ENCODE measurements at places on chromosomes 2 and 18.

DNA sequence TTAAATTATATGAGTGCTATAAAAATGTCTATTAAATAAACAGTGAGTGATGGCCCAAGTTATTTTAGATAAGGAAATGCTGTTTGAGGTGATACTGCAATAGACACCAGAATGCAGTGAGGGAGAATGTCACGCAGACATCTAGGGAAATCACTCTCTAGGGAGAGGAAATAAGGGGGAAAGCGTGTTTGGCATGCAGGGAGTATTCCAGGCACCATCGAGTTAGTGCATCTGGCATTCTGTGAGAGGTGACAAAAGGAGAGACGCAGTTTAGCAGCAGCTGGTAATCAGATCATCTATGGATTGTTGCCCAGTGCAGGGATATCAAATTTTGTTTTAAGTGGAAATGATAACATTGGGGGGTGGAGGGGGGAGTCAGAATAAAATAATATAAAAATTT, 175.4 kb upstream of the NETO1 start:
- no peak for DNase-seq

DNA sequence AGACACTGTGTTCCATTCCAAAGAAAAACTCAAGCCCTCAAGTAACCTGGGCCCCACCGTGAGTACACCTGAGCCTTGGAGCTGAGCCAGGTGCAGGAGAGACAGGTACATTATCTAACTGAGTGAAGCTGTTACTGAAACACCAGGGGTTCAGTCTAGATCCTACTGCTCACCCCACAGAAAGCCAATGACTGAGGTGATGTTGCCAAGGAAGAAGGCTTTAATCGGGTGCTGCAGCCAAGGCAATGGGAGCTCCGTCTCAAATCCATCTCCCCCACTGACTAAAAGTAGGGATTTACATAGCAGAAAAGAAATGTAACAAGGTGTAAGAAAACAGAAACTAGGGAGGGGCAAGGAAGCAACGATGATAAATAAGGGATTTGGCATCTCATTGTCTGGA, 15.2 kb upstream of the SLC14A1 start:
- no peak for DNase-seq

DNA sequence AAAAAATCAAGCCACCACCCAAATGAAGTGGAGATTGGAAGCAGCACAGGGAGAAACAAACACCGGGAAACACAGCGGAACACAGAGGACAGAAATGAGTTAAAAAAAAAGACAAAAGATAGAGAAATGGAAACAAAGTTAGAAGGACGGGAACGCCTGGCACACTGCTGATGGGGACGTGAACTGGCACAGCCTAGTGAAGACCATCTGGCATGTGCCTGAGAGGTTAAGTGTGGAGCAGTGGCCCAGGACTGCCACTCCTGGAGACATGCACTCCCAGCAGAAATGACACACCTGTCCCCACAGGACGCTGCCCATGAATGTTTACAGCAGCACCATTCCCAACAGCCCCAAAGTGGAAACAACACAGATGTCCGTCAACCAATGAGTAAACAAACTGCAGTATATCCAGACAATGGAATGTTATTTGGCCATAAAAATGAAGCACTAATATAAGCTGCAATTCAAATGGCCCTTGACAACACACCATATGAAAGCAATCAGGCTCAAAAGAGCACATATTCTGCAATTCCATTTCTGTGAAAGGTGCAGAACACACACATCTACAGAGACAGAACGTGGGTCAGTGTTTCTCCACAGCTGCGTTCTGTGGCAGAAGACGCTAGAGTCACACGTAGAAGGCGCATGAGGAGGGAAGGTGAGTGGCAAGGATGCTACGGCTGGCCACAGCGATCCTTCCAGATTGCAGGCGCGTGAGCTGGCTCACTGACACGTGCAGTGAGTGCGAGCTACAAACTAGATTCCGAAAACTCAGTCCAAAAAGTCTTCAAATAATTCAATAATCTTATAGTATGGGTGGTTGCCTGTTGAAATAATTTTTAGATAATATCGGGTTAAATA, 24.6 kb downstream of the THAP4 start:
- DNase-seq = no peak

DNA sequence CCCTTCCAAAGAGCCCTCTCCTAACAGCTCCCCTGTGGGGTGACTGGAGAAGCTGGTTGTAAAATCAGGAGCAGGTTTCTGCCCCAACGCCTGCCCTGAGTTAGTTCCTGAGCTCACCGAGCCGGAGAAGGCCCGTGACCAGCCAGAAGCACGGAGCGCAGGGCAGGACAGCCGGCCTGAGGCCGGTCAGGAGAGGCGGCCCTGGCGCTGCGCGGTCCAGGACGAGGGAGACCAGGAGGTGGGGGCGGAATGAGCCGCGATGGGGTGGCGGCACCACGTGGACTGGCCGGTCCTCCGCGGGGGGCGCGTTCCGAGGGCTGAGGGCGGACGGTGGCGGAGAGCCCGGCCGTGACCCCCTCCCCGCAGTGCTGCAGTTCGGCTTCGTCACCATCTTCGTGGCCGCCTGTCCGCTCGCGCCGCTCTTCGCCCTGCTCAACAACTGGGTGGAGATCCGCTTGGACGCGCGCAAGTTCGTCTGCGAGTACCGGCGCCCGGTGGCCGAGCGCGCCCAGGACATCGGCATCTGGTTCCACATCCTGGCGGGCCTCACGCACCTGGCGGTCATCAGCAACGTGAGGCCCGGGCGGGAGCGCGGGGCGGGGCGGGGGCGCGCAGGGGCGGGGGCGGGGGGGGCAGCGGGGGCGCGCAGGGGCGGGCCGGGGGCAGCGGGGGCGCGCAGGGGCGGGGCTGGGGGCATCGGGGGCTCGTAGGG, 29.0 kb downstream of the ANO7 start:
- peak; percentile 85 for DNase-seq

GRCh38 chr2:11870584-11870983, 124.2 kb downstream of the LPIN1 start:
- peak; percentile 25 for DNase-seq

Measured in left forelimb (tissue), 1 donor.